Chondrocyte (in vitro differentiated cells): ENCODE measurements at places on chromosomes 3 and 15.

- DNase-seq = no peak
Measured at GRCh38 chr15:53324061-53324460, 435.4 kb downstream of the WDR72 start.

- no peak for DNase-seq
Measured at GRCh38 chr3:187811585-187812250, 66.5 kb upstream of the BCL6 start.

DNA sequence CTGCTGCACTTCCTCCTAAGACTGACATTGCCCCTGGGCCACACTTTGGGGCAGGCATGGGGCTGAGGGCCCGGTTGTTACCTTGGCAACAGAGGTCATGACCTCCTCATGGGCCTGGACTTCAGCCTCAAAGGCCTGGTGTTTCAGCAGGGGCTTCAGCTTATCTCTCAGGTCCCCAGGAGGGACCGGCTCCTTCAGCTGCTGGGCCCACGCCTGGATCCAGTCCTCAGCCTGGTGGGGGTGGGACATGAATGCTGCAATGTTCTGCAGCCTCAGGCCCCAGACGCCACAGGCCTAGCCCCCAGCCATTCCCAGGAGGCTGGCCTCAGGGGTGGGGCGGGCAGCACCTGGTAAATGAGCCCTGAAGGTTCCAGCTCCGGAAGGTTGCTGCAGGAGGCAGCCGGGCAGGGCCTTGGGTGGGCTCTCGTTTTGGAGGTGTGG is 27.6 kb downstream of the SPTBN5 start:
- DNase-seq = no peak

GRCh38 chr15:90074023-90074422 is 28.2 kb downstream of the IDH2 start:
- no peak for DNase-seq

GRCh38 chr3:9932843-9933560 is 632 bp upstream of the CRELD1 start:
- DNase-seq = peak; percentile 94

DNA sequence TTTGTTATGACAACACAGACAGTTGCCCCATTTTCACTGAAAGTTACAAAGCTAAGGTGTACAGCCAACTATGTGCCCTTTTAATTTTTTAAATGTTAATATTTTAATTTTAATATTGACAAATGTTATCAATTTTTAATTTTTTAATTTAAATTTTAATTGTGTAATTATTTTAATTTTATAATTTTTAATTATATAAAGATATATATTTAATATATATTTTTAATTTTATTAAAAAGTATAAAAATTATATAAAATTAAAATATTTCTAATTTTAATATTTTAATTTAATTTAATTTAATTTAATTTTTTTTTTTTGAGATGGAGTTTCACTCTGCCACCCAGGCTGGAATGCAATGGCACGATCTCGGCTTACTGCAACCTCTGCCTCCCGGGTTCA is 52.1 kb upstream of the ATP11B start:
- DNase-seq = no peak

- DNase-seq = no peak
Measured at GRCh38 chr15:51771773-51772172, 20.4 kb downstream of the TMOD2 start.

DNA sequence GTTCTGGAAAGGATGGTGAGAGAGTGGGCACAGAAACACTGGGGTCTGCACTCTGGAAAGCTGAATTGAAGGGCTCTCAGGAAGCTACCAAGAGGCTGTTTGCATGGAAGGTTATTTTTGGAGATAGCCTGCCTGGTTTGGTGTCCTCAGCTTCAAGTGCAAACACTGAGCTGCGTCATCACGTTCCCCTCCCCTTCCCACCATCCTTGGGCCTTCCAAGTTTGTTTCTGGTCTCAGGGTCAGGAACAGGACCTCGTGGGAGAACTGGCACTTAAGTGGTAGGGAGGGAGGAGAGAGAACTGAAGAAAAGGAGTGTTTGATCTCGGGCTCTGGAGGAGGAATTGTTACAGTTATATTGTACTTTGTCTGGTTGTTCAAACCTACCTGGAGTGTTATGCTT is 10.6 kb downstream of the ST6GAL1 start:
- DNase-seq = no peak

GRCh38 chr3:194659778-194660177 is 12.2 kb downstream of the LSG1 start:
- DNase-seq = no peak

GRCh38 chr3:115164374-115165221 is 17.5 kb upstream of the ZBTB20 start:
- no peak for DNase-seq

GRCh38 chr15:52280326-52281084 is 15.1 kb downstream of the MYO5C start:
- no peak for DNase-seq

DNA sequence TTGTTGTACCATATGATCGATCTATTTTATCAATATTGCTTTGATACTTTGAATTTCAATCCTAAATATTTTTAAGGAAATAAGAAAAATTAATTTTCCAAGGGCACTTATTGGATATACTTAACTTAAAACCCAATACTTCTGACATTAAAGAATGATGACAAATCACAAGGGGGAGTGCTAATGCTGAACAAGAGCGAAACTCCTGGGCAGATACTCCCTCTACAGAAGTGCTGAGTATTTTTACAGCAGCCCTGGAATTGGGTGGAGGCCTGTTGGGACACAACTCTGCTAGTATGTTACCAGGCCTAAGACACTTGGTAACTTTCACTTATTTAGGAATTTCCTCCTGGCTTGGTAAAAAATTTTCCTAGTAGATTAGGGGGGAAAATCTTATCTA is 46.2 kb downstream of the DENND6A start:
- no peak for DNase-seq

- DNase-seq = no peak
Measured at GRCh38 chr15:34693053-34693744, 61.6 kb downstream of the GJD2 start.

DNA sequence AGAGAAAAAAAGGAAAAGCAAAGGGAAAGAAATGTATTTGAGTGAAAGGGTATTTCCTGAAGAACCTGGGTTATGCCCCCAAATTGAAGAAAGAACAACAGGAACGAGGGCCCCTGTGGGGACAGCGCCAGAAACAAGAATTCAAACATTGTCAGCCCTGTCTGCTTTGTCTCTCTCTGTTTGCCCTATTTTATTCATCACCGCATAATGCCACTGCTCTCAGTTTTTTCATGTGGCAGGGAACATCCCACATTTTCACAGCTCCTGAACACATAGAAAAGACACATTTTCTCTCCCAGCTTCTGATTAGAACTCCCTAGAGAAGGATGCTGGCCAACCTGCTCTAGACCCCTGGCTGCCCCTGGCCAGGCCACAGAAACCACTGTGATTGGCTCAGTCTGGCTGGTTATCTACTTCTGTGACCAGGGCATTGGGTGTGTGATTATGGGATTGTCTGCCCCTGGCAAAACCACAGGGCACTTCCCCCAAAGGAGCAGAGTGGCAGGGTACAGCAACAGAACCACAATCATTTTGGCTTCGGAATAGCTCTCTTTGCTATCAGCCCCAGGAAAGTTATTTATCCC is 31.3 kb upstream of the CCDC54 start:
- no peak for DNase-seq

GRCh38 chr3:115859002-115859807 is 235.9 kb downstream of the GAP43 start:
- no peak for DNase-seq

GRCh38 chr3:3084890-3085289 is 25.3 kb downstream of the IL5RA start:
- no peak for DNase-seq

GRCh38 chr15:67915461-67916374 is 75.9 kb upstream of the RNU6-1 start:
- DNase-seq = no peak

GRCh38 chr3:133276594-133276993 is 123.3 kb upstream of the BFSP2 start:
- no peak for DNase-seq

GRCh38 chr3:145939431-145939830 is 221.6 kb downstream of the PLOD2 start:
- no peak for DNase-seq

GRCh38 chr3:141788149-141788548 is 24.9 kb downstream of the GRK7 start:
- no peak for DNase-seq

DNA sequence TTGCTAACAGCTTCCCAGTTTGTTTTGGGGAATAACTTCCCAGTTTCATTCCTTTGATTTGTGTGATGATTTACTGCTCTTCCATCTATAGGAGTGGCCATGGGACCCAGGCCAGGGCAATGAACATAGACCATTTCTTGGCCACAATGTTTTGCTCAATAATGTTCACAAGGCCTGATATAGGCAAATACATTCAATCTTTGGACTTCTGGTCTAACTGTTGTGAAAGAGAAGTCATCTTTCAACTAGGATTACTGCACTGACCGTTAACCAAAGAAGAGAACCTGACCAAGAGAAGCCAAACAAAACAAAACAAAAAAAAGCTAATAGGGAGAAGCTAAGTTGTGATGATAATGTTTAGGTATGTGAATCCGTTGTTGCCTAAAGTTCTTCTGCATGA is 221.8 kb upstream of the SUCLG2 start:
- DNase-seq = no peak

- no peak for DNase-seq
Measured at GRCh38 chr15:42092398-42093318, 1.7 kb downstream of the PLA2G4D start.

- DNase-seq = no peak
Measured at GRCh38 chr3:133540896-133541674, 32.4 kb upstream of the CDV3 start.

GRCh38 chr3:58979840-58980239 is 70.0 kb downstream of the CFAP20DC start:
- no peak for DNase-seq

DNA sequence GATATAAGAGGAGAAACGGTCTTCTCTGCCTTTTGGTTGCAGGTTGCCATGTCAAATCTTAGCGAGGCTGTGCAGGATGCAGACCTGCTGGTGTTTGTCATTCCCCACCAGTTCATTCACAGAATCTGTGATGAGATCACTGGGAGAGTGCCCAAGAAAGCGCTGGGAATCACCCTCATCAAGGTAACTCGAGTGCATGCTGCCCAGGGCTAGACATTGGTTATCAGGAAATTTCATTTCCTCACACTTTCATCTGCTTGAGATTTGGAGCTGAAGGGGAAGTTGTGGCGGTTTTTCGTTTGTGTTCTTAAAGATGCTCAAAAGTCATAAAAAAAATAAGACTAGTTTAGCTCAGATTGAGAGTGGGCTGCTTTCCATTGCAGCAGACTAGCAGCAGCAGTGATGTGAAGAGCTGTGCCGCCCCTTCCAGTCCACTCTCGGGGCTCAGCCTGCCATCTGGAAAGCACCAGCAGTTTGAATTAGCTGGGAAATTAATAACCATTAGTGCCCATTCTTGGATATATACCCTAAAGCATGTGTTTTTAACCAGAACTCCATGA is 32.2 kb downstream of the GPD1L start:
- DNase-seq = no peak

GRCh38 chr15:72472992-72473610 is 1.0 kb upstream of the ARIH1 start:
- DNase-seq = no peak

DNA sequence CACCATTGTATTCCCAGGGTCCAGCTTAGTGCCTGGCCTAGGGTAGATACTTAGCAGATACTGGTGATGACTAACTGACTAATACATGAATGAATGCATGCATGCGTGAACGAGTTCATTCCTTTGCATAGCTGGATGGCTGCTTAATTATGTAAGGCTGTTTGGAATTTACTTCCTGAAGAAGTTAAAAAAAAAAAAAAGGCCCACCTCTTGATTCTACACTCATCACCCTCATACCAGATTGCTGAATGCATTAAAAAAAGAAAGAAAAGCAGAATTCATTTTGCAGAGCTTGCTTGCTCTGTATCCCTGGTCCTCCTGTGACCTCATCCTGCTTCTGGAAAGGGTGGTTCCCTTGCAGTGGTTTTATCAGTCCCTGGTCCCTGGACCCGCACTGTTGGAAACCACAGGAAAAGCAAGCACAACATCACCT is 277.6 kb upstream of the CFAP20DC start:
- DNase-seq = no peak

GRCh38 chr3:158991146-158991705 is 189.4 kb downstream of the MFSD1 start:
- no peak for DNase-seq

DNA sequence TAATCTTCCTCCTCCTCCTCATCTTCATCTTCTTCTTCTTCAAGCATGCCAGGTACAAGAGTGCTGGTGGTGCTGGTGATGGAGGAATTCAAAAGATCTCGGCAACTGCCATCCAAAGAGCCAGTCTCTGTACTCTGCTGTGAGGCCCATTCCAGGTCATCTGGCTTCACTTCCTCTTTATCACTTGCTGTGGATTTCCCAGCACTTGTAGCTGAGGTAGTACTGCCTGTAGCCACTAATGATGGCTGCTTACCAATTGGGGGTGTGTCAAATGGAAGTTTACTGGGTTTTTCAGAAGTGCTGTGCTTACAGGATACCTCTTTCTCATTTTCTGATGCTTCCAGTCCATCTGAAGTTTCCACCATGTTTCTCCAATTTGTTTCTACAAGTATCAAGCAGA is 28.8 kb upstream of the SHC4 start:
- DNase-seq = no peak

GRCh38 chr3:30259730-30260129 is 346.7 kb upstream of the TGFBR2 start:
- no peak for DNase-seq

DNA sequence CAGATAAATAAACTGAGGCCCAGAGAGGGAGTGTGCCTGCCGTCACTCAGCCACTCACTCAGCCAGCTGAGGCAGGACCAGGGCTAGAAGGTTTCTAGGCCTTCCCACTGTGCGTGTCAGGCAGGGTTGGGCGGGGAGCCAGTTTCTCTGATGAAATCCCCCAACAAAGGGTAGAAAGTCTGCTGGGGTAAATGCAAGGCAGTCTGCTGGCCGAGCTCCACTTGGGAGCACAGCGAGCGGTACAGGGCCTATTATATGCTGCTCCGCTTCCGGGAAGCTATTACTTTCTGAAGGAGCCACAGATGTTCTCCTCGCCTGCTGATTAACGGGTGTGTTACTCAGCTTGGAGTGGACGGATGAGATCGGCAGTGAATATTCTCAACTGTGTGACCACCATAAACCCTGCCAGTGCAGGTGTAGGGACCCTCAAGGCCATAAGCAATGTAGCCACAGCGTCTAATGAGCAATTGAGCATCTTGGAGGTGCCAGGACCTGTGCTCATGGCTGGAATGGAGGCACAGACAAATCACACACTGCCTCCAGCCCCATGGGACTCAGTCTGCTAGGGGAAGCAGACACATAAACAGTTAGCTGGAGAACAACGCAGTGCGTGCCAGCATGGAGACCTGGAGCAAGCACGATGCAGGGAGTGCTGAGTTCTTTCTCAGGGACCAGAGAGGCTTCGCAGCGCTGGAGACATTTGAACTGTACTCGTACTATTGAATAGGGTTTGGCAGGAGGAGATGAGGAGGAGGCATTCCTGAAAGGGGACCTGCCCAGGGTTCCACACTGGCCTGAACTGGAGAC is 42.1 kb downstream of the CORO2B start:
- DNase-seq = no peak

GRCh38 chr3:180316321-180316720 is 279.6 kb upstream of the PEX5L start:
- no peak for DNase-seq

- DNase-seq = no peak
Measured at GRCh38 chr15:49620199-49620598, 419 bp downstream of the FAM227B start.

GRCh38 chr15:70101459-70102113 is 3.9 kb upstream of the TLE3 start:
- DNase-seq = peak; percentile 34
